ENCODE measurements at places on chromosomes 12 and 14. TPM values are rescaled to one million over a fixed set of nuclear protein-coding genes. Genes with fewer than 3 reads are reported as not detected.

The HAL gene
- total RNA-seq = 1.6 TPM

The NUDT4 gene
- total RNA-seq = 178 TPM

The NTS gene
- not detected for total RNA-seq

The KRT79 gene
- not detected for total RNA-seq

The FOXM1 gene
- total RNA-seq = 2.2 TPM

The NRXN3 gene
- total RNA-seq = 5.6 TPM

The MAP1LC3B2 gene
- not detected for total RNA-seq

The RPGRIP1 gene
- total RNA-seq = not detected

The BCL11B gene
- 0.92 TPM for total RNA-seq

The BICDL1 gene
- total RNA-seq = 0.68 TPM

The TAS2R8 gene
- total RNA-seq = not detected

The KLRC1 gene
- not detected for total RNA-seq

The ADAMTS20 gene
- not detected for total RNA-seq

The SRP54 gene
- 57.1 TPM for total RNA-seq
